CD4-positive, alpha-beta T cell treated with Interleukin-2 at 100 ng/mL for 4 hours (primary cell): ENCODE measurements at places on chromosomes 16 and 17.

DNA sequence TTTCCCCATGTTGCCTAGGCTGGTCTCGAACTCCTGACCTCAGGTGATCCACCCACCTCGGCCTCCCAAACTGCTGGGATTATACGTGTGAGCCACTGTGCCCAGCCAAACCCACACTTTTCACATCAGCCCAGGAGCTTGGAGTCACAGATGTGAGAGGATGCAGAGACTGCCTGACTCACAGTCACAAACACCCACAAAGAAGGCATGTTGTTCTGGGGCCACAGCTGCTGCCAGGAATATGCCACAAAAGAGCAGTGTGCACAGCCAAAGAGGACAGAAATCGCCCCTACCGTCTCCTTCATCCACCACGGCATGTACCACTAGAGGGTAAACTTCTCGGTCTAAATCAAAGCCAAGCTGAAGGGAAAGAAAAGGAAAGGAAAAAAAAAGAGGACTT, 25.1 kb upstream of the FOXJ1 start:
- no peak for DNase-seq

DNA sequence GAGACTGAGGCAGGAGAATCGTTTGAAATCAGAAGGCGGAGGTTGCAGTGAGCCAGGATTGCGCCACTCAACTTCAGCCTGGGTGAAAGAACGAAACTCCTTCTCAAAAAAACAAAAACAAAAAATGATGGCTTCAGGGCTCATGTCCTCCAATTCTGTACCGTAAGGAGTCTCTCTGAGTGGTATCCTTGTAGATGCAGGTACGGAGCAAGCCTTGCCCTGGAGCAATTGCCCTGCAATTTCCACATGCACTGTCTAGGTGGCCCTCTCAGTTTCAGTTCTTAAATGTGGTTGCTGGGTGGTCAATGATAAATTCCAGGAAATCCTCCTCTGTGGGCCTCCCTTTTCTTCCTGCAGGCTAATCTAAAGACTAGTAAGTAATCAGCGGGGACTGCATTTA, 10.6 kb downstream of the TMEM238L start:
- DNase-seq: no peak

DNA sequence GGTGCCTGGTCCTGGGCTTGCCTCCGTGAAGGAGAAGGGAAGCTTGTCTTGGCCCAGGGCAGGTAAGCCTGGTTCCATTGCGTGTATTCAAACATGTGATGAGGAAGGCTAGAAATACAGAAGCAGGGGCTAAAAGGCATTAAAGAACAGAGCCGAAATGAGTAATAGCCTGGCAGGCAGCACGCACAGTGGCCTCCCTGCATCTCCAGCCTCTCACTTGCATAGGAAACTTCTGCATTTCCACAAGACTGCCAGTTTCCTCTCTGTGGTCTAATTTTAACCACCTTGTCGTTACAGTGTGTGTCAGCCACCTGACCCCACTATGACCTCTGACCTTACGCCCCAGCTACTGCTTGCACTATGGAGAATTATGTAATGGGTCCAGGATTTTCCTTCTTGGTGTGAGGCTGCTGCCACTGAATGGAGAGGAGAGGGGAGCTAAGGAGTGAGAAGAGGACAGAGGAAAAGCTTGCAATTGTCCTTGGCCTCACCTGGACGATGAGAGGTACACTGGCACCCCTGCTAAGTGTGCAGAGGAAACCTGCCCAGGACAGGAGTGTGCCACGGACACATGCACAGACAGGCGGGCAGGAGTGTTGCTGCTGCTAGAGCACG, 32.8 kb downstream of the HIC1 start:
- peak; percentile 50 for DNase-seq

GRCh38 chr16:13959626-13960025, 39.7 kb downstream of the ERCC4 start:
- DNase-seq: no peak

GRCh38 chr17:17295141-17295540, 8.0 kb upstream of the NT5M start:
- no peak for DNase-seq

GRCh38 chr16:85615014-85615851, 2.1 kb downstream of the GSE1 start:
- DNase-seq: peak; percentile 51

DNA sequence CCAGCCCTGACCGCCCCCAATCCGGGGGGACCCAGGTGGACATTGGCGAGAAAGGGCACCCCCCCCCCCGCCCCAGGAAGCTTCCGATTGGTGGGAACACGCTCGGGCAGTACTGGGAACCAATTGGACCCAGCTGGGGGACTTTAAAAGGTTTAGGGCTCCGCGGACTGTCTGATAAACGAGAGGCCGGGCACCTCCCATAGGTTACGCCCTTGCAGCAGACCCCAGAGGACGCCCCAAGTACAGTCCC, 245 bp downstream of the TMEM256 start:
- DNase-seq: no peak

DNA sequence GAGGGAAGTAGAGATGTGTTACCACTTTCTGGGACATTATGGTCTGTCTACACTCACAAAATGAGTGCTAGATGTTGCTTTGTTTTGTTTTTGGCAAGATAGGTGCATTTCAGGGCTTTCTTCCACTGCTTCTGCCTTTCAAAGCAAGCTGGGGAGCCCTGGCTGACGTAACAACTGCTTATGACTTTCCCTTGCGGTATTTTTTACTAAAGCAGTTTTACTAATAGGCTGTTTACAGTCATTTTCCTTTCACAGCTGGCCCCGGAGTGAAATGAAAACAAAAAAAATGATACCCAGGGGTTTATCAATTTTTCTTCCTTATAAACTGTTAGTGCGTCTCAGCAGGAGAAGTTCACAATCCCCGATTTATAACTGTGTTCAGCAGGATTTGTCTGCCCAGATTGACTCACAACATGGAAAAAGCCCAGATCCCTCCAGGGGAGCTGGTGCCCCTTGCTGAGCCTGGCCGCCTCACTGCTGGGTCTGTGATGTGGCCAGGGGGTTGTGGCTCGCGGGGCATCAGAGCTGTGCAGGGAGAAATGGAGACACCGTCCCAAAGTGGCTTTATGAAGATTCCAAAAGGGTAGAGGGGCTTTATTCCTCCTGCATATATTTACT, 184.4 kb upstream of the HS3ST3A1 start:
- DNase-seq: no peak

- no peak for DNase-seq
Observed at GRCh38 chr16:4087099-4087885, 28.9 kb downstream of the ADCY9 start.

DNA sequence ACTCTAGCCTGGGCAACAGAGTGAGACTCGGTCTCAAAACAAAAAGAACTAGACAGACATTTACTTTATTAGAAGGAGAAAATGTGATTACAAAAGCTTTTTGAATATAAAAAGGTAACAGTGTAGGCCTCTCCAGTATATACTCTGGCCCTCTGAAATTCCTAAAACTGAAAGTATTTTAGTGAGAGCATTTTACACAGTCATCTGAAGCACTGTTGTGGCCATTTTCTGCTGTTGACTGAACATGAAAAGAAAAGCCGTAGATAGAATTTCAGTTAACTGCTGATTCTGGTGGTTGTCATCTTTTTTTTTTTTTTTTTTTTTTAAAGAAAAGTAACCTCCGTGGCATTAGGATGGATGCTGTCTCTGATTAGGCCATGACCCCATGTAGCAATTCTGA, 15.6 kb downstream of the DUSP14 start:
- DNase-seq: no peak

GRCh38 chr17:35297666-35298065, 54.8 kb downstream of the SLFN5 start:
- DNase-seq: no peak

GRCh38 chr16:5598793-5599192, 501.2 kb upstream of the EEF2KMT start:
- no peak for DNase-seq

DNA sequence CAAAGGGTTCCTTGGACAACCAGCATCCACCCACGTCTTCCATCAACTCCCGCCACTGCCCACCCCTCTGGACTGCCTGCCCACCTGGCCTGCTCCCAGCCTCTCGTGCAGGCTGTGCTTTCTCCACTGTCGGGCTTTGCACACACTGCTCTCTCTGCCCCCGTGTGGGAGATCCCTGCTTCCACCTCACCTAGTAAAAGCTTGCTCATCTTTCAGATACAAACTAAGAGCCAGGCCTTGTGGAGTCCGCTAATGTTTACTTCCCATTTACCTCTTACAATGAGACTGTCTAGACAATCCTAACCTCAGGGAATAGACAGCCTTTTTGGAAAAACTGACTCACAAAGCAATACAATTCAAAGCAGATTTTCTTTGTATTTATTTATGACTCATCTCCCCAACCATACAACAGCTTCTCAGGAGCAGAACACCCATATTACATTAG, 67.6 kb downstream of the USP31 start:
- no peak for DNase-seq

DNA sequence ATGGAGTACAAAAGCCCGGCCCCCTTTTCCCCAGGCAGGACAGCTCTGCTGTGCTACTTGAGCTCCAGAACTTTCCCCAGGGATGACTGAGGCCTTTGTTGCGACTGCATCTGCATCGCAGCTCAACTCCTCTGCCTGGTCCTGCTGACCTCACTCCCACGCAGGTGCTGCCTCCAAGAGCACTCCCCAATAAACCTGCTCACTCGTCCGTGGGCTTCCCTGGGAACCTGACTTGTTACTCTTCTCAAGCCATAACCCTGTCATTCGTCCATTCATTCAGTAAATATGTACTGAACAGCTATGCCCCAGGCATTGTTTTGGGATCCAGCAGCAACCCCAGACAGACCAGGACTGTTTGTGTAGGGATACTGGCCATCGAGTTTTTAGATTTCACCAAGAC, 11.6 kb upstream of the RMI2 start:
- no peak for DNase-seq

DNA sequence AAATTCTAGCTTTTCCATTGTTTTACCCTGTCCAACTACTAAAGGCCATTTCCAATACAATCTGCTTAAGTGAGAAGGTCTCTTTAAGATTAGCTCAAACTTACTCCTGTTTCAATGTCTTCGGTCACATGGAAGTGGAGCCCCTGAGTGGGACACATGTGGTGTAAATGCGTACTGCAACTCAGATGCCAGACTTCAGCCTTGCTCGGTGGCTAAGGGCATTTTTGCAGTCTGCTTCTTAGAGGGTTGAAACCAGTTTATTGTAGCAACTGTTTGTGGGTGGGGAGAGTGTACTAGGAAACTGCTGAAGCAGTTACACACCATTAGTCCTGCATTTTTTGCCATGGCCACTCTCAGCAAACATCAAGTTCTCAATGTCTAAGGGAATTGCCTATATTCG, 140.6 kb downstream of the PARN start:
- DNase-seq: no peak

DNA sequence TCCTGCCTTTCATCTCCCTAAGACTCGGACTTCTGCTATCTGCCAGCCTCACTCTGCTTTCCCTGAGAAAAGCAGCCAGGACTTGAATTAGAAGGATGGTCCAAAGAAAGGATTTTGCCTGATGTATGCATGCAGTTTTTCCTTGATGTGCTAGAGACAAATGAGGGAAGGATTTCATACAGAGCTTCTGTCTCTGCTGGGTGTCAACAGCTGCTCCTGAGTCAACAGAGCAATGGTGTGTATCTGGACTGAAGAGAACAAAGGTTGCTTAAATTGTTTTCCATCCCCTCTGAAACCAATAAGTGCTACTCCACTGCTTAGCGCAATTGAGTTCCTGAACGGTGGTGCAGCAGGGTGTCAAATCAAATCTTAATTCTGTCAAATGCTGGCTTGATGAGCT, 680.6 kb upstream of the C16orf82 start:
- DNase-seq: no peak

- no peak for DNase-seq
Observed at GRCh38 chr17:27530764-27531391, 74.6 kb downstream of the KSR1 start.

DNA sequence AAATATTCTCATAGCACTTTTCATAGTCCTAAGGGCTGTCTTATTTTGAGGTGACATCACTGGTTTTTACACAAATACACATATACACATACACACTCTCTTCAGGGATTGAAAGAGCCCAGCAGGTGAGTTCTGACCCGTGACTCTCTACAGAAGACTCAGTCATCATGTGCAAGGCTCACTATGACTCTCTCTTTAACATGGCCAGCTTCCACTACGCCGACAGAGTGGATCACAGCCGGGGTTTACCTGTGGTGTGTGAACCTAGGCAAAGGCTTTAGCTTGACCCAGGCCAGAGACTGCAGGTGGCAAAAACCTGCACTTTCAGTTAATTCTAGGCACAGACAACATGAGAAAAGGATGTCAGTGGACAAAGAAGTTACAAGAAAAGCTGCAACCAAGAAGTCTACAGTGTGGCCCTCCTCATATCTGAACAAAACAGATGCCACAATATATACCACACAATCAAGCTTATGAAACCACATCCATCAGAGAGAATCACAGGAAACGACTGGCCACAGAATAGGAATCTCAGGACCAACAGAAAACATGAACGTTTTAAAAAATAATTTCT, 56.5 kb downstream of the CYTH1 start:
- no peak for DNase-seq

GRCh38 chr17:48427598-48427997, 2.4 kb downstream of the SKAP1 start:
- peak; percentile 74 for DNase-seq

DNA sequence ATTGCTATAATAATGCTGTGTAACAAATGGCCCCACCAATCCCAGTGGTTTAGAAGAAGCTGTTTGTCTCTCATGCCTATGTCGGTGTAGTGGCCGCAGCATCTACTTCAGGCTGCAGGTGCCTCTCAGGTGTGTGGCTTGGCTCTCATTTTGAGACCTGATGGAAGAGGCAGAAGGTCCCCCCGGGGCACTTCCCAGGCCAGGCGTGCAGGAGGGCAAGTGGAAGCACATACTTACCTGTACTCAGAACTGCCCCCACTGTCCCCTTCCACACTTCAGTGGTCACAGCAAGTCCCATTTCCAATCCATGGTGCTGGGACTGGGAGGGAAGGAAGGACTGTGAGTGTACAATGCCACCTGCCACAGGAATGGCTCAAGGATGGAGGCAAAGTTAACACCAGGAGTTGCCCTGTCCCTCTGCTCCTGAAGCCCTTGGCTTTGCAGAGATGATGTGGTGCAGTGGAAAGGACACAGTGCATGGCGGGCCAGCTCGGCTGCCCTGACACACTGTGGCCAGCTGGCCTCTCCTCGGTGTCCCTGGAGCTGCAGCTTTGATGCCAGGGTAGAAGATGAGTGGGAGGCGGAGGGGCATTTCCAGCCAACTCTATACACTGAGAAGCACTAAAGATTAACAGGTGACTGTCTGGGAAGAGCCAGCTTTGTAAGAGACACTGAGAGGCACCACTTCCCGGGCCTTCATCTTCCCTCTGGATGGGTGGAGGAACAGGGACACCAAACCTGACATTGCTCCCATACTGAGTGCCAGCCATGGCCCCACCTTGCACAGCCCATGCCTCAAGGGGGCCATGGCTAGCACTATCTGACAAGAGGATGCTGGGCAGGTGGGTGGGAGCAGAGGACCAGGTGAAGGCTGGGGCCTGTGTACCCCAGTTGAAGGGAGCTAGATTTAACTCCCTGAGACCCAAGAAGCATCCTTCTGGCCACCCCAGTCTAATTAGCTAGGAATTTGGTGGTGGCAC, 105.9 kb downstream of the METRNL start:
- no peak for DNase-seq
